Colonic mucosa (tissue), 4 donors: ENCODE measurements at places on chromosomes 2 and 18.

- H3K27me3 ChIP-seq = no peaks in the 10 kb centered on the region
- no peaks in the 10 kb centered on the region for H3K4me1 ChIP-seq
- H3K4me3 ChIP-seq = peak overlapping the region; percentile 23
- peak; percentile 40 for DNase-seq
- H3K36me3 ChIP-seq = no peaks in the 10 kb centered on the region
- H3K27ac ChIP-seq = peak overlapping the region; percentile 66
These were observed 64.9 kb downstream of the DNMT3A start for GRCh38 chr2:25276569-25277465.

DNA sequence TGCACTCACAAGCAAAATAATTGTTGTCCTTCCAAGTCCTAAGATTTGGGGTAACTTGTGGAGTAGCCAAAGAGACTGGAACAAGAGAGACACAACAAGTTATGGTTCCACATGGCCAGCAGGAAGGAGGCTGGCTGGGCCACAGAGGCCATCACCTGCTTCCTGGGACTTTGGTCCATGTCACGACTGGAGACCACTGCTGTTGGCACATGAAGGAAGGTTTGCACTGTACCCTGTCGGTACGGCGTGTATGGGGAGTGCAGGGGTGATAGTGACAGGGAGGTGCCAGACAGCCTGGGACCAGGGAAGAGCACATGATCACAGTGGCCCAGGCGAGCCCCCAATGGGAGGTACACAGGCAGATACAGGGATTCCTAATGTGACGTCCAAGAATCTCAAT, 15.5 kb downstream of the SLC66A2 start:
- H3K36me3 ChIP-seq = no peaks in the 10 kb centered on the region
- H3K4me3 ChIP-seq = no peak overlapping the region
- DNase-seq = peak; percentile 20
- peaks cover 20% of the 10 kb centered on the region for H3K4me1 ChIP-seq
- no peaks in the 10 kb centered on the region for H3K27me3 ChIP-seq
- peak overlapping the region; percentile 70 for H3K27ac ChIP-seq

DNA sequence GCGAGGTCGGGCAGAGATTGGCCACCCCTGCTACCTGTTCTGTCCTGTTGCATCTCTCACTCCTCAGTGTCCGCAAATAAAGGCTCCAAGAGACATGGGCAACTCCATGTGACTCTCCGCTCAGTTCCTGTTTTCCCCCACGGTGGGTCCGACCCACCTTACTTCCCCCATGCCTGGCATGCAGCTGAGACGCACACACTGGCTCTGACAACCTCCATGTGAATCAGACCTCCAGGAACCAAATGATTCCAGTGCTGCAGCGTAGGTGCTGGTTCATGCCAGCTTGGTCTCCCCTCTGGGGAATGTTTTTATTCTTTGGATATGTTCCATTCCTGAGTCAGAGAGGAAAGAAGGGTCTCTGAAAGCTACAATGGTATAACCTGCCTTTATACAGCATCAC, 221.5 kb downstream of the SH3RF3 start:
- H3K27me3 ChIP-seq = no peaks in the 10 kb centered on the region
- no peak overlapping the region for H3K4me3 ChIP-seq
- DNase-seq = no peak
- no peaks in the 10 kb centered on the region for H3K36me3 ChIP-seq

- H3K27me3 ChIP-seq = no peaks in the 10 kb centered on the region
- DNase-seq = no peak
- no peaks in the 10 kb centered on the region for H3K36me3 ChIP-seq
- no peaks in the 10 kb centered on the region for H3K4me1 ChIP-seq
- no peak overlapping the region for H3K27ac ChIP-seq
These were observed 61.6 kb upstream of the NOSTRIN start for GRCh38 chr2:168740788-168741187.

GRCh38 chr2:191637182-191638078, 40.5 kb upstream of the NABP1 start:
- DNase-seq = no peak
- peak overlapping the region; percentile 67 for H3K27ac ChIP-seq
- peaks cover 6% of the 10 kb centered on the region for H3K4me1 ChIP-seq
- no peaks in the 10 kb centered on the region for H3K36me3 ChIP-seq
- no peaks in the 10 kb centered on the region for H3K27me3 ChIP-seq
- no peak overlapping the region for H3K4me3 ChIP-seq

- peaks cover 20% of the 10 kb centered on the region for H3K4me1 ChIP-seq
- H3K27ac ChIP-seq = no peak overlapping the region
- no peaks in the 10 kb centered on the region for H3K36me3 ChIP-seq
- no peaks in the 10 kb centered on the region for H3K27me3 ChIP-seq
- no peak overlapping the region for H3K4me3 ChIP-seq
These were observed 3.9 kb downstream of the CAB39 start for GRCh38 chr2:230716588-230716987.

DNA sequence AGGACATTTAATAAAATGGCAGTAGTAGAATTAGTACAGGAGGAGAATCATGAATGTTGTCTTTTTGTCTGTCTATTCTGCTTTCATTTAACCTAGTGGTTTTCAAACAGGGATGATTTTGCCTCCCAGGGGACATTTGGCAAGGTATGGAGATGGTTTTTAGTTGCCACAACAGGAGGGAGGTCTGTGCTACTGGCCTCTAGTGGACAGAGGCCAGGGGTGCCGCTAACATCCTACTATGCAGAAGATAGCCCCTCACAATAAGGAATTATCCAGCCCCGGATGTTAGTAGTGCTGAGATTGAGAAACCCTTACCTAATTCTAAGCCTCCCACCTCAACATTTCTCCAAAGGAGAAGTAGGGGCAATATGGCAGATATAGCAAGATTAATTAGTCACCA, 18.3 kb downstream of the FASTKD2 start:
- H3K27ac ChIP-seq = no peak overlapping the region
- peaks cover 15% of the 10 kb centered on the region for H3K36me3 ChIP-seq
- H3K27me3 ChIP-seq = no peaks in the 10 kb centered on the region
- DNase-seq = no peak
- H3K4me3 ChIP-seq = no peak overlapping the region

DNA sequence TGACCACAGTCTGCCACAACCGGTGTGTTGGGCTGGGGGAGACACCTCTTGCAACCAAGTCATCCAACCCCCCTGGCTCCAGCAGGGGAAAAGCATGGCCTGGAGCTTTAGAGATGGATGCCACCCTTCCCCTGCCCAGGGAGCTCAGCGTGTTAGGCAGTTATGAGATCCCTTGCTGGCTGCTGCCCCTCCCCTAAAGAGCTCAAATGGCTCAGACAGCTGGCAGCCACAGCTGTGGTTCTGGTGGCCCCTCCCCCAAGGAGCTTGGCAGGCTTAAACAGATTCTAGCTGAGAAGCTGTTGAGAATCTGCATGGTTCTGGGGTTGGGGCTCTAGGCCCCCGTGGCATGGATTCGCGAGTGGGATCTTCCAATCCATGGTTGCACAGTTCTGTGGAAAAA, 64.7 kb downstream of the TEX51 start:
- no peaks in the 10 kb centered on the region for H3K36me3 ChIP-seq
- no peaks in the 10 kb centered on the region for H3K4me1 ChIP-seq
- H3K27ac ChIP-seq = no peak overlapping the region
- no peaks in the 10 kb centered on the region for H3K27me3 ChIP-seq

- H3K4me3 ChIP-seq = no peak overlapping the region
- DNase-seq = no peak
- H3K27ac ChIP-seq = no peak overlapping the region
- no peaks in the 10 kb centered on the region for H3K4me1 ChIP-seq
- H3K36me3 ChIP-seq = no peaks in the 10 kb centered on the region
These were observed 355.3 kb upstream of the RAB12 start for GRCh38 chr18:8253944-8254343.

GRCh38 chr2:184920451-184920965, 322.2 kb downstream of the ZNF804A start:
- H3K27ac ChIP-seq = no peak overlapping the region
- no peak for DNase-seq
- no peak overlapping the region for H3K4me3 ChIP-seq
- H3K4me1 ChIP-seq = no peaks in the 10 kb centered on the region
- no peaks in the 10 kb centered on the region for H3K36me3 ChIP-seq
- no peaks in the 10 kb centered on the region for H3K27me3 ChIP-seq

DNA sequence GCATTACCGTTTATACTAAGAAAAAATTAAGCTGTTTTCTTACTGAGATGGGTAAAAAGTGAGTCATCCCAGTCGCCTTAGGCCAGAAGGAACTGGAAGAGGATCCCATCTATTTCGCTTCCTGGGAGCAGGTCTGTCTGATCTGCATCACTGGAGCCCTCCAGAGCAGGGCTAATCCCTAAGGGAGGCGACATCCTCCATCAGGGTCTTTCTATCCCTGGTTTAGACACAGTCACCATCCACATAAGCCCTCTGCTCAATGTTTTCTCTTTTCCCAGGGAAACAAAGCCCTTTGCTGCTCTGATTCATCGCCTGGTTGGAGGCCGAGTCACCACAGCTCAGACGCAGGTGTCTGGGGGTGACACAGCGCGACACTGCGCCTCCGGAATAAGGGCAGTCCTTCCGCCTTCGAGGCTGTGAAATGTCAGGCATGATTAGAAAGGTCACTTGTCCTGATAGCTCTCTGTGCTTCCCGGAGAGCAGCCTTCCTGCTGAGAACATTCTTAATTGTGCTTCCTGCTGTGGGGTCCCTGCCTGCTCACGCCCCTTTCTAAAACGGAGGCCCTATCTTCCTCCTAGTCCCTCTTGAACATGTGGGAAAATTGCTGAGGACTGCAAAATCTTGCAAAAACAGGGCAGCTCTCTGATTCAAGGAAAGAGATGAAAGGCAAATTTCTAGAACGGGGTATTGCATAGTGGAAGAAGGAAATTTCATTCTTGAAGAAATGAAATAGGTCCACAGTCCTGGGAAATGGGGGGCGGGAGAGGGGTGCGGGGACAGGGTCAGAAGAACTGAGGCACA, 56.3 kb downstream of the MARCHF4 start:
- no peak for DNase-seq
- H3K4me1 ChIP-seq = no peaks in the 10 kb centered on the region
- no peaks in the 10 kb centered on the region for H3K36me3 ChIP-seq

- no peaks in the 10 kb centered on the region for H3K36me3 ChIP-seq
- no peak for DNase-seq
- H3K27me3 ChIP-seq = no peaks in the 10 kb centered on the region
- H3K27ac ChIP-seq = no peak overlapping the region
These were observed 35.6 kb upstream of the SYT4 start for GRCh38 chr18:43312891-43313290.

- no peaks in the 10 kb centered on the region for H3K27me3 ChIP-seq
- H3K4me3 ChIP-seq = no peak overlapping the region
- H3K4me1 ChIP-seq = no peaks in the 10 kb centered on the region
- no peaks in the 10 kb centered on the region for H3K36me3 ChIP-seq
- no peak for DNase-seq
These were observed 132.9 kb downstream of the AGPS start for GRCh38 chr2:177525351-177525924.

DNA sequence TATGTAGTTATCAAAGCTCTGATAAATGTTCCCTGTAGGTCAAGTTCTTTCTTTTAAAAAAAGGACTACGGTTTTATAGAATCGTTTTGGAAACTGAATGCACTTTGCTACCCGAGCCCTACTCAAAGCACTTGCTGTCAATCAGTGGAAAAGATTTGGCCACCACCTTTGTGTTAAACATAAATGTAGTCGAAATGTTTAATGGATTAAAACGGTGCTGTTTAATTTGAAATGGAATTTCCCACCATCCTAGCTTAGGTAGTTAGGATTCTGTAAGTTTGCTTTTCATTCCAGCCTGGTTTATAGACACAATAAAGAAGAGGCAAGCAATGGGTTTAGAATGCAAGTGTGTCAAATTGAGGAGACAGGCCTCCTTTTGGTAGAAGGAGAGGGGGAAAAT, 69.4 kb upstream of the MMADHC start:
- no peaks in the 10 kb centered on the region for H3K4me1 ChIP-seq
- no peak overlapping the region for H3K4me3 ChIP-seq
- no peak overlapping the region for H3K27ac ChIP-seq
- DNase-seq = no peak
- no peaks in the 10 kb centered on the region for H3K27me3 ChIP-seq

- no peaks in the 10 kb centered on the region for H3K4me1 ChIP-seq
- H3K27me3 ChIP-seq = no peaks in the 10 kb centered on the region
- no peak overlapping the region for H3K4me3 ChIP-seq
- no peaks in the 10 kb centered on the region for H3K36me3 ChIP-seq
- peak; percentile 24 for DNase-seq
These were observed 34.3 kb upstream of the PPP1CB start for GRCh38 chr2:28717339-28717758.

DNA sequence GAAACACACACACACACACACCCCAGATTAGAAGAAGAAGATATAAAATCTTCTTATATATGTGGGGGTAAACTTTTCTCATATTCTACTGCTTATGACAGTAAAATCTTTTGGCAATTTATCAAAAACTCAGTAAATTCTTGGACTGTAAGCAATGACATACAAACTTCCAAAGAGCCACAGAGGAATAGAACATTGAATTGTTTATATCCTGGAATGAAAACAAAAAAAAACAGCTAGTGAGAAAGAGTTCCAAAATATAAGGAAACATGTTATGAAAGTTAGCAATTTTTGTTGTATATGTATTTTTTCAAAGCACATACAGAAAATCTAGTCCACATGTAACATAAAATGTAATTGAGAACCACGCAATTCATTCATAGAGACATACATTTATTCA, 764.9 kb downstream of the DSC3 start:
- DNase-seq = no peak
- H3K4me3 ChIP-seq = no peak overlapping the region
- no peak overlapping the region for H3K27ac ChIP-seq
- H3K36me3 ChIP-seq = no peaks in the 10 kb centered on the region
